Activated naive CD8-positive, alpha-beta T cell treated with anti-CD3 and anti-CD28 coated beads, Interleukin-2, amount 10 ng/mL, durations not matched to agents 7 days and 5 days (primary cell): ENCODE measurements at places on chromosomes 7 and 10. TPM values are rescaled to one million over a fixed set of nuclear protein-coding genes. Genes with fewer than 3 reads are reported as not detected.
A peak's percentile ranks its signal among the peaks of the same experiment; 100 is the strongest.

Gene ABCF2
- 29.5 TPM for total RNA-seq

Gene TRIL
- not detected for total RNA-seq

Gene VWA2
- total RNA-seq: not detected

Gene NANOS1
- total RNA-seq: 0.45 TPM

Gene NEUROD6
- total RNA-seq: not detected

Gene CALHM3
- total RNA-seq: 0.17 TPM

Gene RNF32
- total RNA-seq: 2.2 TPM

Gene H2BK1
- 1.6 TPM for total RNA-seq

Gene SUN3
- total RNA-seq: not detected

Gene PPP2R2D
- total RNA-seq: 45.6 TPM

Gene ACTL6B
- total RNA-seq: not detected

DNA sequence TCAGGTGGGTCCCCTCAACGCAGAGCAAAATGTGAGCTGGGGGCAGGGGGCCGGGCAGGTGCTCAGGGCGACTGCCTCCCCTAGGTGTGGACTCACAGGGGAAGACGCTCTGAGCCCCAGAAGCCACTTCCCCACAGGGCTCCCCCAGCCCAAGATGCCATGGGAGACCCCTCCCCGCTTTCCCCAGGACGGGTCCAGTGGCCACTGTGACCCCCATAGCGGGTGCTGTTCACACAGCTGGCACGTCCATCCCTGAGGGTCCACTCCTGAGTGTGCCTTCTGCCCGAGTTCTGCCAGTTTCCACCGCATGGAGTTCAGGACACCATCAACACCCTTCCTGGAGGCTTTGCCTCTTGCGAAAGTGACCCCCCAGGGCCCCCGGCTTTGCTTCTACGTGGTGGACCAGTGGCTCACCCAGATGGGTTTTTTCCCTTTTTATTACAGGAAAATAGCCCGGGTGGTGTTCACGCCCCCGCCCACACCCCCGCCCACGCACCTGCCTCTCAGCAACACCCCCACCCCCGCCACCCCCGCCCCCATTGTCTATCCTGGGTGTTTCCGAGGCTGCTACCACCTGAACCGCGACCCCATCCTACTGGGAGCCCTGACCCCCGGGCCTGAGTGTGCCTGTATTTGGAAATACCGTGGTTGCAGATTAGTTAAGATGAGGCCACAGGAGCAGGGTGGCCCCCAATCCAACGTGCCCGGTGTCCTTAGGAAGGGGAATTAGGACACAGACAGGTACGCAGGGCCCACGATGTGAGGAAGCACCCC is 32.0 kb downstream of the ADAP1 start:
- H3K36me3 ChIP-seq: peaks cover 2% of the 10 kb centered on the region
- peak overlapping the region; percentile 90 for H3K4me3 ChIP-seq
- H3K27ac ChIP-seq: peak overlapping the region; percentile 96
- H3K4me1 ChIP-seq: peaks cover 8% of the 10 kb centered on the region
- H3K27me3 ChIP-seq: no peaks in the 10 kb centered on the region
- DNase-seq: peak; percentile 57

DNA sequence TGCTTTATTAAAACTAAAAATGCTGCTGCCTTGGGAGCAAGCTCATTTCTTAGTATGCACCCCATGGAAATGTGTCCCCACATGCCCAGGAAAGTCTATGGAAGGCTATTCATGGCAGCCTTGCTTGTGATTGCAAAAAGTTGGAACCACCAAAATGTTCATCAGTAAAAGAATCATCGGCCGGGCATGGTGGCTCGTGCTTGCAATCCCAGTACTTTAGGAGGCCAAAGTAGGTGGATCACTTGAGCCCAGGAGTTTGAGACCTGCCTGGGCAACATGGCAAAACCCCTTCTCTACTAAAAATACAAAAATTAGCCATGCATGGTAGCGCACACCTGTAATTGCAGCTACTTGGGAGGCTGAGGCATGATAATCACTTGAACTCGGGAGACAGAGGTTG is 79.8 kb downstream of the ARHGAP22 start:
- peaks cover 77% of the 10 kb centered on the region for H3K27me3 ChIP-seq
- H3K27ac ChIP-seq: no peak overlapping the region
- no peak for DNase-seq
- H3K4me1 ChIP-seq: peaks cover 3% of the 10 kb centered on the region
- no peak overlapping the region for H3K4me3 ChIP-seq
- no peaks in the 10 kb centered on the region for H3K36me3 ChIP-seq

- H3K27me3 ChIP-seq: peaks cover 6% of the 10 kb centered on the region
- DNase-seq: no peak
- H3K27ac ChIP-seq: no peak overlapping the region
- no peaks in the 10 kb centered on the region for H3K36me3 ChIP-seq
- no peak overlapping the region for H3K4me3 ChIP-seq
Measured at GRCh38 chr7:142860968-142861367, 6.1 kb downstream of the EPHB6 start.

GRCh38 chr7:94700926-94701554 is 45.1 kb upstream of the SGCE start:
- H3K36me3 ChIP-seq: no peaks in the 10 kb centered on the region
- no peak overlapping the region for H3K4me3 ChIP-seq
- H3K4me1 ChIP-seq: no peaks in the 10 kb centered on the region
- no peak overlapping the region for H3K27ac ChIP-seq
- no peak for DNase-seq

DNA sequence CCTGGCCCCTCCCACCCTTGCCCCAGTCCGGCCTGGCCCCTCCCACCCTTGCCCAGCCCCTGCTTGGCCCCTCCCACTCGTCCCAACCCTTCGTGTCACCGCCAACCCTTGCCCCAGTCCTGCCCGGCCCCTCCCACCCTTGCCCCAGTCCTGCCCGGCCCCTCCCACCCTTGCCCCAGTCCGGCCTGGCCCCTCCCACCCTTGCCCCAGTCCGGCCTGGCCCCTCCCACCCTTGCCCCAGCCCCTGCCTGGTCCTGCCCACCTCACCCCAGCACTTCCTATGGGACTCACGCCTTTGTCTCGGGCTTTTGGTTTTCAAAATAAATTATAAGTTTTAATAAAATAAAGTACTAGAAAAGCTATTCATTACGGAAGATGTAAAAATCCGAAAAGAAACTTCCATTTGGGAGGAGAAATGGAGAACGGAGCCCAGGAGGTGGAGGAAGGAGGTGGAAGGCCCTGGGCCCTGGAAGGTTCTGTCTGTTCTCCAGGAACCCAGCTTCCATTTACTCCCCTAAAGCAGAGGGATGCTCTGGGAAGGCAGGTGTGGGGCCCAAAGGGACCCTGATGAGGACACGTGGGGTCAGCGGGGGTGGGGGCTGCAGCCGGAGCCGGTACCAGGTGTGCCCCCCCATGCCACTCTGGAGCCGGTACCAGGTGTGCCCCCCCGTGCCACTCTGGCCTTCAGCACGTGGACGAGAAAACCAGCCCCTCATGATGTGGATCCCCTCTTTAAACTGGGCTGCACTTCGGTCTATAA is 52.2 kb downstream of the PWWP2B start:
- H3K27me3 ChIP-seq: no peaks in the 10 kb centered on the region
- DNase-seq: no peak
- H3K27ac ChIP-seq: no peak overlapping the region
- H3K4me3 ChIP-seq: no peak overlapping the region
- H3K4me1 ChIP-seq: peaks cover 22% of the 10 kb centered on the region

- H3K4me3 ChIP-seq: no peak overlapping the region
- H3K27me3 ChIP-seq: no peaks in the 10 kb centered on the region
- peaks cover 2% of the 10 kb centered on the region for H3K4me1 ChIP-seq
- H3K27ac ChIP-seq: no peak overlapping the region
- H3K36me3 ChIP-seq: no peaks in the 10 kb centered on the region
Measured at GRCh38 chr7:34839645-34840044, 181.6 kb downstream of the NPSR1 start.

GRCh38 chr10:107425931-107426553 is 261.5 kb upstream of the SORCS1 start:
- H3K27ac ChIP-seq: no peak overlapping the region
- no peaks in the 10 kb centered on the region for H3K4me1 ChIP-seq
- H3K36me3 ChIP-seq: no peaks in the 10 kb centered on the region
- DNase-seq: no peak

- H3K4me3 ChIP-seq: no peak overlapping the region
- DNase-seq: no peak
- no peaks in the 10 kb centered on the region for H3K4me1 ChIP-seq
- H3K27me3 ChIP-seq: peaks cover 2% of the 10 kb centered on the region
- no peak overlapping the region for H3K27ac ChIP-seq
Measured at GRCh38 chr10:59432207-59432900, 70.0 kb upstream of the FAM13C start.

DNA sequence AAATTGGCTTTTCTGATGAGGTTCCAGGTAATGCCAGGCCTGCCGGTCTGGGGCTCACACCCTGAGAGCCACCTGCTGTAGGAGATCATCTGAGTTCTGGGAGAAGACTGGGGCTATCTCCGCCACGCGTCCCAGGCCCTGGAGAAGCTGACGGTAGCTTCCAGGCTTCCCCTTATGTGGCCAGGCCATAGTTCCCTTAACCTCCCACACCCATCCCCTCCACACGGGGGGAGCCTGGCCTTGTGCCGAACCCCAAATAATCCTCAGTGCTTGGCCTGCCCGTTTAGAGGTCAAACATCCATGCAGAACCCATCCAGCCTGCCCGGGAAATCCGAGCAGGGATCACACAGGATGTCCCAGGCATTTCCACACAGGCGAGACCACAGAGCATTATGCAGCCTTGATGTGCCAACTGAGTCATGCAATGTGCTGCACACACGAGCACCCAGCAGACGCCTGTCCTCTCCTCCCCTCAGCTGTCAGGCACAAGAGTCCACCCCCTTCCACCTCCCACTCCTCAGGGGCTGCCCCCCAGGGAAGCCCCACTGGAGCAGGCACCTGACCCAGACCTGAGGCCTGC is 176.2 kb downstream of the PRKAG2 start:
- peaks cover 2% of the 10 kb centered on the region for H3K4me1 ChIP-seq
- no peak overlapping the region for H3K4me3 ChIP-seq
- DNase-seq: no peak
- no peaks in the 10 kb centered on the region for H3K27me3 ChIP-seq
- peaks cover 2% of the 10 kb centered on the region for H3K36me3 ChIP-seq

DNA sequence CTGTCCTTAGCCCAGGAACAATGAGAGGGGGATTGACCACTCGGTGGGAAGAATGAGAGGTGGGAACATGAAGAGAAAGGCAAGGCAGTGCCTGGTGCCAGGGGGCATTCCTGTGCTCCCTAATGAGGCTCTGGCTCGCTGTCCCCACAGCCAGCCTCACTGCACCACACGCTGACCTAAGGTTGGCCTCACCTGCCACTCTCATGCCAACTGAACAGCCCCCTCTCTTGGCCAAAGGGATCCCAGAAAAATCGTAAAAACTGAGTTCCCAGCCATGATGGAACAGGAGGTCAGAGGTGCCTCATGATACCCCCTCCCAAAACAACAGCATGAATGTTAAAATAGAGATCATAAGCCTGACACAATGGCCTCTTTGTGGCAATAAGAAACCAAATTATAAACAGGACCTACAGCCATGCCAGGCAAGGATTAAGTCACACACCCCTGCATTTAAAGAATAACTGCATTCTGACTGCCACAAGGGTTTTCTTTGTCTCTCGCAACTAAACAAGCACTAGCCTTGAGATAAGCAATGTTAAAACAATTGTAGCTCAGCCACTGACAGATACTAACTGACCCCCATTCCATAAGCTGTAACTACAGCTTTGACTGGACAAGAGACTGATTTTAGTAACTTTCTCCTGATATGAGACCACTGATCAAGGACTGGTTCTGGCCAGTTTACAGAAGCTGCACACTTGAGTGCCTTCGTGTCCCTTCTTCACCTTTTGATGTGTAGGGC is 149.2 kb downstream of the SH2D4B start:
- H3K4me3 ChIP-seq: no peak overlapping the region
- no peak for DNase-seq
- H3K27me3 ChIP-seq: peaks cover 8% of the 10 kb centered on the region
- H3K36me3 ChIP-seq: no peaks in the 10 kb centered on the region
- H3K4me1 ChIP-seq: no peaks in the 10 kb centered on the region
- H3K27ac ChIP-seq: no peak overlapping the region

DNA sequence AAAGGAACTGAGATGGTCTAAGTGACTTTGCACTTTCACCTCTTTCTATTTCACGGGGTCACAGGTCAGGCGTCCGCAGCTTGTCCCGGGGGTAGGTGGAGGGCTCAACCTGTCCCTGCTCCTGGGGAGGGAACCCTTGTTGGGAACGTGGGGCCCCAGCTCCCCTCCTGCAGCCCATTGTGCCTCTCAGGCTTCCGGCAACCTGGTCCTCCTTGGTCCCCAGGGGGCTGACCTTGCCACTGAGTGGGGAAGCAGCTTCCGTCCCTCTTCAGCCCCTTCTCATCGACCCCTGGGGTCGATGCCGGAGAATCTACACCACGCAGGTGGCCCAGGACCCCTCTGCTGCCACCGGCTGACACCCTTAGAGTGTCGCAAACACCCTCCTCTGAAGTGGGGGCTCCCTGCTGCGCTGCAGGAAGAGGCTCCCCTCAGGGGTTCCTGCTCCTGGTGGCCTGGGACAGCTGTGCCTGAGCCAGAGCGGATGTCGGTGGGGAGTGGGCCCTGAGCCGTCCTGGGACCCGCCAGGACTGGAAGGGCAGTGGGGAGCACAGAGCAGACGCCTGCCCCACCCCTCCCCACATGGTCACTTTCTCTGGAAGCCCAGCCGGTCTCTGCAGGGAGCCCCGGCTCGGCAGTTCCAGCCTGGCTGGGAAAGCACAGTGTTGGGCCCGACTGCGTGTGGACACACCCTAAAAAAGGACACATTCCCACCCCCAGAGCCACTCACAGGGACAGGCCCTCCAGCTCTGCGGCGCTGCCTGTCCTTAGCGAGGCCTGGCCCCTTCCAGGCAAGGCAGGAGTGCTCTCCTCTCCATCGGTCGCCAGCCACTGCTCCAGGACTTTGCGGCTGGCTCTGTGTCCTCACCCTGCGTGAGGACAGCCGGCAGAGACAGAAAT is 357.5 kb upstream of the SHH start:
- no peak for DNase-seq
- H3K36me3 ChIP-seq: no peaks in the 10 kb centered on the region
- no peak overlapping the region for H3K27ac ChIP-seq
- no peak overlapping the region for H3K4me3 ChIP-seq
- peaks cover 12% of the 10 kb centered on the region for H3K27me3 ChIP-seq

GRCh38 chr7:43758822-43759683 is 573 bp downstream of the BLVRA start:
- H3K27ac ChIP-seq: peak overlapping the region; percentile 67
- peaks cover 3% of the 10 kb centered on the region for H3K27me3 ChIP-seq
- H3K4me3 ChIP-seq: peak overlapping the region; percentile 90
- H3K36me3 ChIP-seq: peaks cover 5% of the 10 kb centered on the region

DNA sequence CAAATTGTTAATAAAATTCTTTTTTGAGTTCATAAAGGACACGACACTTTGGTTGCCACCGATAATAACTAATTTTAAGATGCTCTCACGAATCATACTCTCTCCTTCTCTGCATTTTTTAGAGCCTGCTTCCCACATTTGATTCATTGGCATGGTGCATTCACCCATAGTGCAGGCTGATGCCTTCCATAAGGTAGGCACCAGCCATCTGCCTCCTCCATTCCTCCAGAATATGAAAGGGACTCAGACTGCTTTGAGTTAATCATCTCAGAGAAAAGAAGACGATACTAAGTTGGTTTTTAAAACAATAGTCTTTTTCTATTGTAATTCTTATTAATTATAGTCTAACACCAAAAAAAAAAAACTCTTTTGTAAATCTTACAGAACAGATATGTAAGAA is 33.9 kb upstream of the LRRN3 start:
- H3K4me1 ChIP-seq: peaks cover 25% of the 10 kb centered on the region
- no peaks in the 10 kb centered on the region for H3K27me3 ChIP-seq
- no peak overlapping the region for H3K27ac ChIP-seq
- H3K36me3 ChIP-seq: peaks cover 22% of the 10 kb centered on the region
- no peak overlapping the region for H3K4me3 ChIP-seq
